ENCODE measurements at places on chromosomes 3 and 15.

DNA sequence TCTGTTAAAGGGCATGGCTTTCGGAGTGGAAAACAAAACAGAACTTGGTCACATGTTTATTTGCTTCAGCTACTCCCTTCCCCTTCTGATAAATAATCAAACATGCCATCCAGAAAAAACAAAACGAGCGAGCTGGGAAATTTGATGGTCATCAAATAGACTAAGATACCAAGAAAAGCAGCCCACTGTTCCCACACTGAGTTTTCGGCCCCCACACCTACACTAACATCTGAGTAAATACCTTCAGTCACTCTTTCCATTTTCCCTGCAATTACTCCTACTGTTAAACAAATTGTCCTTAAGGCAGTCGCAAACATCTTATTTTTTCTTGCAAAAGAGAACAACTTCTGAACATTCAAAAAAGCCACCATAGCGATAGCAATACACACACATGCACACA lies 454.6 kb downstream of the FOXP1 start:
- no peak for DNase-seq

DNA sequence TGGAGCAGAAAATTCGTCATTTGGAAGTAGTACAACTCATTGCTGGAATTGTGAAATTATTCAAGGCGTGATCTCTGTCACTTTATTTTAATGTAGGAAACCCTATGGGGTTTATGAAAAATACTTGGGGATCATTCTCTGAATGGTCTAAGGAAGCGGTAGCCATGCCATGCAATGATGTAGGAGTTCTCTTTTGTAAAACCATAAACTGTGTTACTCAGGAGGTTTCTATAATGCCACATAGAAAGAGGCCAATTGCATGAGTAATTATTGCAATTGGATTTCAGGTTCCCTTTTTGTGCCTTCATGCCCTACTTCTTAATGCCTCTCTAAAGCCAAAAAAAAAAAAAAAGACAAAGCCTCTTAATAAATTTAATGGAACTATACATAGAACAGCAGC lies 5.5 kb upstream of the TIMMDC1 start:
- DNase-seq = no peak

DNA sequence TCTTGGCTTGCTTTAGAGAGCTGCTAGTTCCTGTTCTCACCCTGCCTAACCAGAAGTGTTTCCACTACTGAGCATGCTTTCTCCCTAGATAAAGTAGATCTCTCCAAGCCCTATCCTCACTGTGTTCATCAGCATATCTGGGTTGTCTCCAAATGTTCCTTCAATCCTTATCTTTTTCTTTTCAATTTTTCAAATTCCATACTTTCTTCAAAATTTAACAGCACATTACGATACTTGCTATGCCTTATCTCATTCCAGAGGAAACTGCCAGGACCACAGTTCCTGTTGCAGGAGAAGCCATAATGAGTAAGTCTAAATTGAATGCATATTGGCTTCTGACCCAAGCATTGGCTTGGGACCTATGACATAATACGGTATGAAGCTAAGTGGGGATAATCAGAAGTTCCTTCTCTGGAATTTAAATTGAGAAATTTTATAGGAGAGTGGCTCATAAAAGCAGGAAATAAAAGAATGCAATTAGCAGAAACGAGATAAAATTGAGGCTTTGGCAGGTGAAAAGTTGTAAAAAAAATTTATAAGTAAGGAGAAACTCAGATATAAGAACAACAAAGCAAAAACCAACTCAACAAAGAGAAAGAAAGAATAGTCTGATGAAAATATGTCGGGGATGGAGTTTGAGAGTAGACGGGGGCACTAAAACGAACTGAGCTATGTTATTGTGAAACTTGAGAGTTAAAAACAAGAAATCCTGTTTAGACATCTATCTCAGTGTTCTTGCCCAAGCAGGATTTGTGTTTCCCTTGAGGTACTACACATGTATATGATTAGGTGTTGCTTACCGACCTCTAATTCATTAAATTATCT lies 631.7 kb upstream of the CCDC54 start:
- DNase-seq = no peak

GRCh38 chr3:157075693-157076420 lies 84.1 kb downstream of the CCNL1 start:
- no peak for DNase-seq

- no peak for DNase-seq
These were observed 4.3 kb downstream of the WDR48 start for GRCh38 chr3:39056151-39056550.
